Stimulated activated CD8-positive, alpha-beta memory T cell treated with anti-CD3 and anti-CD28 coated beads, Interleukin-7, amount 100 ng/mL, for 1 hour (primary cell): ENCODE measurements at places on chromosomes 7 and 10.

GRCh38 chr7:112080978-112081377 is 125.2 kb downstream of the DOCK4 start:
- no peak for DNase-seq

GRCh38 chr7:22545529-22545928 is 45.5 kb upstream of the STEAP1B start:
- DNase-seq = no peak

DNA sequence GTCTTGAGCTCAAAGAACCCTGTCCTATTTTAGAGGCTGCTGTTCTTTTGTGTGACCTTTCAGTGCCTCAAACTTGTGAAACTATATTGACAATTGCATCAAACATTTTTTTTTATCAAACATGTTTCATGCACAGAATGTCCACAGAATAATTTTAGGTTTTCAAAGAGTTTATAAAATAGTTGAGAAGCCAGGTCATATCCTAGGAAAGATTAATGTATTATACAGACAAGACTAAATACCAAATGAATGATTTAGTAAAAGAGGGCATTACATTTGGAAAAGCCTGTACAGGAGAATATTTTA is 67.0 kb downstream of the CDK6 start:
- no peak for DNase-seq

DNA sequence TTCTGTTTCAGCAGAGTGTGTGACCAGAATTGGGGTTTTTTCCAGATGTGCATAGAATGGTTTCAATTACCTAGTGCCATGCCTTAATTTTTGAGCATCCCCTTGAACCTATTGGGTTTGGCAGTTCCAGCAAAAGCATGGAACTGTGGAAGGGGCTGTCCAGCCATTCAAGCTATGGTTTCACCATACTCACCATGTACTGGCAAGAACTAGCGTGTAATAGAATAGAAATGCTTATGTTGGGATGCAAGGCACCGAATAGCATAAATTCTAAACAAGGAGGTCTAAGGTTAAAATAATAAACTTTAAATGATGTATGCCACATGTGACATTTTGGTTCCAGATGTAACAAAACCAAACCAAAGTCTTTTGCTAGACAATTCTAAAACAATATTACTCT is 91.4 kb downstream of the MTERF1 start:
- no peak for DNase-seq

DNA sequence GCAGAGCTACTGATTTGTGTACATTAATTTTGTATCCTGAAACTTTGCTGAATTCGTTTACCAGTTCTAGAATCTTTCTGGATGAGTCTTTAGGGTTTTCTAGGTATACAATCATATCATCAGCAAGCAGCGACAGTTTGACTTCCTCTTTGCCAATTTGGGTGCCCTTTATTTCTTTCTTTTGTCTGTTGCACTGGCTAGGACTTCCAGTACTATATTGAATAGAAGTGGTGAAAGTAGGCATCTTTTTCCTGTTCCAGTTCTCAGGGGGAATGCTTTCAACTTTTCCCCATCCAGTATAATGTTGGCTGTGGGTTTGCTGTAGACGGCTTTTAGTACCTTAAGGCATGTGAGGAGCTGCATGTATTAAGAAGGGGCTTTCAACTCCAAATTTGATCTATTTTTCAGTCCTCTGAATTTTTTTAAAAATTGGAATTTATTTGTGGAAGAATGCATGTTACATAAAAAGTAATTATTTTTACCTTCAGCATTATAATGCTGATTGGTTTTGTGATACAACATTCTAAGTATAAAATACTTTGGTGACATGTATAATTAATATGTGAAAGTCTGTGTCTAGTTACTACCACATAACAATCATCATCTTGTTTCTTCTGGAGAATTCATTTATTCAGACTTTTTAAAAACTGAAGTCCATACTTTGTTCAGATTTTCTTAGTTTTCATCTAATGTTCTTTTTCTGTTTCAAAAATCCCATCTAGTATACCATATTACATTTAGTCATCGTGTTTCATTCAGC is 49.6 kb downstream of the CPED1 start:
- no peak for DNase-seq

DNA sequence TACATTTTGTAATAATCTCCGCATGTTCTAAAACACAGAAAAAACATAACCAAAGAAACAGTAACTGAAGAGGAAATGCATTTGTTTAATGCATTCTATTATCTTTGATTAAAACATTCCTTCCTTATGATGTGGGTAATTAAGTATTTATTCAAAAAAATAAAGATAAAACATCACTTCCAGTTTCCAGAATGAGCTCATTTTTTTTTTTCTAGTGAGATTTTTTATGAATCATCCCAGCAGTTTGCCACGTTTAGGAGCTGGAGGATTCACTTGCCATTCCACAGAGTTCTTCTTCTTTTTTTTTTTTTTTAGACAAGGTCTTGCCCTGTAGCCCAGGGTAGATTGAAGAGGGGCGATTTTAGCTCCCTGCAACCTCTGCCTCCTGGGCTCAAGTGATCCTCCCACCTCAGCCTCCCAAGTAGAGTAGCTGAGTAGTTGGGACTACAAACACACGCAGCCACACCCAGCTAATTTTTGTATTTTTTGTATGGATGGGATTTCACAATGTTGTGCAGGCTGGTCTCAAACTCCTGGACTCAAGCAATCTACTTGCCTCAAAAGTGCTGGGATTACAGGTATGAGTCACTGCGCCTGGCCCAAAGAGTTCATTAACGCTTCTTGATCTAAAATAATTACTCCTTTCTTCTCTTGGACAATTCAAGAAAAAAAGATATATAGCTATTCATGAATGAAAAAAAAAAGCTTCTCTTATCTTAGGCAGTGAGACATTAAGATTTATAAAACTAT is 177.3 kb downstream of the DKK1 start:
- DNase-seq = no peak

DNA sequence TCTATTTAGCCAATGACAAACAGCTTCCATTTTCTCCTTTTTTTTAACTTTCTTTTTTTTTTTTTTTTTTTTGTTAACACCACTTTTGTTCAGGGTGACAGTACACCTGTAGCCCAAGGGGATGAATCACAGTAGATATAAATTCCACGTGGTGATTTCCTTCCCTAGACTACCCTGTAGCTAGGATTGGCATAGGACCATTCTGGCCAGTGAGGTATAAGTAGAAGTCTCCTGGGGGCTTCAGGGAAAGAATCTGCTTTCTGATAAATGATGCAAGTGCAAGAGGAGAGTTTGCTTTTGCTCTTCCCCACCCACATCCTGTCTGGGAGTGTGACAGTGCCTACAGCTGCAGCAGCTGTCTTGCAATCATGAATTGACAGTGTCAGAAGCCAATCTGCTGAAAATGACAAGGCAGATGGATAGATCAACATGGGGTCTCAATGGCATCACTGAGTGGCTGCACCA is 63.2 kb upstream of the TOMM7 start:
- no peak for DNase-seq

DNA sequence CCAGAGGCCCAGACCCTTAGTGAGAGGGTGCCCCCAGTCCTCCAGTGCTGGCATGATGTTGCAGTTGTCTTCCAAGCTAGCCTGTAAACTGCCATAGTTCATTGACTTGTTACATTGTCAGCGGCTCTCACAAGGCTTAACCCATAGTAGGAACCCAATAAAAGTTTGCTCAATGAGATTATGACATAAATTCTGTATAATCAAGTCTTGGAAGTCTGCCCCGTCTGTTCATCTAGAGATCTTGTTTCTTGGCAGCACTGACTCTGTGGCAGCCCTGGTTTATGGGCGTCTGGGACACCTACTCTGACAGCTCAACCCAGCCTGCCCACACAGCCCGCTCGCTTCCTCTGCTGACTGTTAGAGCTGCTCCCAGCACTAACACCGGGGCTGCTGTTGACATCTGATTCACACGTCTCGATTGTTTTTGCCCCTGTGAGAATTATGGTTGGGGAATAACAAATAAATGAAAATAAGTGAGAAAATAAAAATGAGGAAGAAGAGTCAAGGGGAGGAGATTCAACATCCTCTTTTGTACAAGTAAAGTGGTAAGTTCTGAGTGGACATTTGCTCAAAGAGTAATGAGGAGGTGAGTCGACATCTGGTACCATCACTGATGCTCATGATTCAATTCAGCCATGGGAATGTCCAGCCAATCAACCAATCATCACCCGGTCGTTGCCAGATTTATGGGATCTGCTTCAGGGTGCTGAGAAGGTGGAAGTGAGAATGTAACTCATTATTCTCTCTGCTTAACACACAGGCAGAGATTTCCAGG is 160.8 kb downstream of the SPAG6 start:
- peak; percentile 27 for DNase-seq

GRCh38 chr10:131002031-131002861 is 309.3 kb downstream of the TCERG1L start:
- DNase-seq = no peak

DNA sequence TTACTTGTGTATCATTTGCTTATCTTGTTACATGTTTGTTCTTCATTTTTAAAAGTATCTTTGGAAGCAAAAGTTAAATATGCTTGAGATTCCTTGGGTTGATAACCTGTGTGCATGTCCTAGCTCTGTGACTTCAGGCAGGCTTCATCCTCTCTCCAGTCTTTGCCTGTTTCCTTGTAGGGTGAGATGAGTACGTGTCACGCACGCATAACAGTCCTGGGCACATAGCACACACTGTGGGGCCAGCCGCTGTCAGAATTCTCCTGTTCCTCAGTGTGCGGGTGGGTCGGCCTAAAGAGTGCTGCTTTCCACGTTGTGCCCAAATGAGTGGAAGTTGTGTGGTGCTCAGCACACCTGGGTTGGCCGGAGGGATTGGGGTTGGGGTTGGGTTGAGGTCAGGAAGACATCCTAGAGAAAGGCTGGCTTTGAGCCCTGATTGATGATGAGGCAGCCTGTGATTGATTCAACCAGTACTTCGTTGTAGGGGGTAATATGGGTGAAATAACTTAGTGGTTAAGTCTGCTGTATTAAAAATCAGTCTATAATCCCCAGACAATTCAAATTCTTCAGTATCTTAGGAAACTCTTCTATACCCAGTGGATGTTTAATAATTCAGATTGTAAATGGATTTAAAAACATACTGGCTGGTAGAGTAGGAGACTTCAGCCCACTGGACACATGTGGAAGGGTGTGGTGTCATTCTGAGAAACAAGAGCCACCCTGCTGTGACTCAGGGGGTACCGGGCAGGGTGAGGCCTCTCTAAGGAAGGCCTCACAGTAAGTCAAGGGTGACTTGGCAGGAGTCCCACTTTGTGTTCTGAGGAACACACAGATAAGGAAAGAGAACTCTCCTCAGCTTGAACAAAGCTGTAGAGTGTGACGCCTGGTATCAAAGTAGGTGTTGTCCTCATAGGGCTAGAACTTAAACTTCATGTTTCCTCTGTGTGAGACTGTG is 54.8 kb downstream of the DAGLB start:
- no peak for DNase-seq

- no peak for DNase-seq
Measured at GRCh38 chr7:131027287-131027773, 293.3 kb upstream of the KLF14 start.

DNA sequence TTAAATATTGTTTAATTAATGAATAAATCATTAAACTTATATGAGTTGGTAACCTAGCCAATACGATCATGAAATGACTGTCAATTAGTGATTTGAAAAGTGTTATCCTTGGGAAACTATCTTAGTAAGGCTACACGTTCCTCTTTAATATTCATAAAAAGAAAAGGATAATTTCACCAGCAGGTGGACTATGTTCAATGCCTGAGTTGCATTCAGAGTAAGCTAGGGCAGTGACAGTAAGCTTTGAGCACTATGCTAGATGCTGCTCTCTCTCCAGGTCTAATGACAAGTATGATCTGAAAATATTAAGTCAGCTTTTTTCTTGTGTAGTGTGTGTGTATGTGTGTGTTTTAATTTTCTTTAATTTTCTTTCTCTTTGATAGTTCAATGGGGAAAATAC is 486.3 kb upstream of the PCDH15 start:
- DNase-seq = no peak

- DNase-seq = no peak
Measured at GRCh38 chr10:110275128-110275729, 29.5 kb downstream of the SMNDC1 start.

DNA sequence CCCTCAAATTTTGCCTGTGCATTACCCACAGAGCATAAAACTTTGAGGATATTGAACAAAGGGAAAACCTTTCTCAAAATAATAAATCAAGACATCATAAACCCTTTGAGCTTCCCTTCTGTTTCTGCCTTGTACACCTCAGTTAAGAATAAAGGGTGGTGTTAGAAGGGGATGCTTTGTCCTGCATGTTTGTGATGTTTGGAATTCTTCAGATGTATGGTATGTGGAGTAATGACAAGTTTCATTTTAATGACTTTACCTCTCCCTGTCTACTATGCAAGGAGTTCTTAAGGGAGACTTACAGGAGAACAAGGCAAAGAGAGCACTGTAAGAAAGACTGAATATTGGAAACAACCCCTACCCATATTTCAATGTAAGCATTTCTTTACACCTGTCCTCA is 99.2 kb downstream of the HECW1 start:
- DNase-seq = no peak

DNA sequence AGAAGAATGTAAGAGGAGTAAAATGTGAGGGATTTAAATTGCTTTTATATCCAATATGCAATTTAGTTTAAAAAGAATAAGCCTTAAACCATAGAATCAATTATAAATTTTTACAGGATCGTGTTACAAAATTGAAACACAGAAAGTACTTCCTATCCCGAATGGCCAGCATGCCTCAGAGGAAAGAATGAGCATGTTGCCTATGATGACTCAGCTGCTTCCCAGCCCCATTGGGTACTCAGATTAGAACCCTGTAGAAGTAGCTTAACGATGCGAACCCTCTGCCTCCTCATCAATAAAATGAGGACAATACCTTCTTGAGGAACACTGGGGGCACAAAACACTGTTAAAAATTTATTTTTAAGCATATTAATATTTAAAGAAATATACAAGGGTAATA is 113.4 kb upstream of the CDK1 start:
- no peak for DNase-seq

- no peak for DNase-seq
Measured at GRCh38 chr7:8998762-8999161, 565.4 kb downstream of the NXPH1 start.

DNA sequence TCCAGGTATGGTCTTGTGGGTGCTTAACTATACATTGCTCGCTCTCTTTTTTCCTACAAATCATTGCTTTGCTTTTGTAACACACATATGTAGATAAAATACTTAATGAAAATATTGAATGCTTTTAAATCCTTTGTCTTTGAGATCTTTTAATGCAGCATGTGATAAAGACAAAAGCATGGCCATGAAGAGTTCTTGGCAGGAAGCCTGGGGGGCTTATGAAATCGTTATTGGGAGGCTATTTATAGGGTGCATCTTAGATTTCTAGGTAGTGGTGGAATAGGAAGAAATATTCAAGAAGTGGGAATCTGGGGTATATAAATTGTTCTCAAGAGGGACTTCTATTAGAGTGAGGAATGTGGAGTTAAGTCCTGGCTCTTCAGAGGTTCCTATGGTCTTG is 21.9 kb downstream of the UBE2D1 start:
- no peak for DNase-seq

- no peak for DNase-seq
Measured at GRCh38 chr10:61775111-61775510, 112.4 kb downstream of the CABCOCO1 start.

GRCh38 chr10:18378766-18379165 is 238.5 kb downstream of the CACNB2 start:
- no peak for DNase-seq

GRCh38 chr10:100551738-100552137 is 16.0 kb downstream of the HIF1AN start:
- no peak for DNase-seq

GRCh38 chr10:54434782-54435181 is 366.2 kb downstream of the PCDH15 start:
- DNase-seq = no peak

- DNase-seq = no peak
Measured at GRCh38 chr7:104914421-104914820, 99.6 kb upstream of the KMT2E start.

GRCh38 chr10:73886085-73886529 is 11.8 kb upstream of the CAMK2G start:
- DNase-seq = peak; percentile 49

GRCh38 chr10:118926903-118927302 is 102.6 kb upstream of the NANOS1 start:
- DNase-seq = no peak
